ENCODE measurements at places on chromosomes 3 and 15. TPM values are rescaled to one million over a fixed set of nuclear protein-coding genes. Genes with fewer than 3 reads are reported as not detected.

FGF12 gene
- total RNA-seq, result not detected

ACAN gene
- 1,316 TPM for total RNA-seq

UROC1 gene
- not detected for total RNA-seq

MLF1 gene
- total RNA-seq, result 16.1 TPM

SLC22A13 gene
- total RNA-seq, result 0.86 TPM

SLC24A5 gene
- not detected for total RNA-seq

FAM131A gene
- 13.1 TPM for total RNA-seq

IQCF6 gene
- not detected for total RNA-seq

TLE3 gene
- 31.5 TPM for total RNA-seq

TMCC1 gene
- total RNA-seq, result 17.4 TPM

UBA7 gene
- total RNA-seq, result 49.7 TPM

ALDH1A2 gene
- 13.7 TPM for total RNA-seq

FANCD2 gene
- 19.5 TPM for total RNA-seq

ZIC1 gene
- 0.32 TPM for total RNA-seq

TRIM59 gene
- total RNA-seq, result 52.5 TPM

GOLGA8J gene
- 0.52 TPM for total RNA-seq

CLRN1 gene
- not detected for total RNA-seq

THSD4 gene
- total RNA-seq, result 5.4 TPM

TBC1D23 gene
- 102 TPM for total RNA-seq

MAP6D1 gene
- total RNA-seq, result 1.3 TPM

HIGD2B gene
- total RNA-seq, result not detected

ABHD17C gene
- 18.2 TPM for total RNA-seq

GCSAM gene
- not detected for total RNA-seq

BSN gene
- 0.26 TPM for total RNA-seq

PTPN9 gene
- 25.0 TPM for total RNA-seq

THRB gene
- 1.6 TPM for total RNA-seq

CLDN16 gene
- not detected for total RNA-seq

C2CD4A gene
- 0.26 TPM for total RNA-seq

BUB1B gene
- total RNA-seq, result 16.3 TPM

TF gene
- 0.43 TPM for total RNA-seq

SERPINI2 gene
- not detected for total RNA-seq

MKRN2OS gene
- total RNA-seq, result not detected

PPP2R3A gene
- total RNA-seq, result 32.2 TPM

CA12 gene
- total RNA-seq, result 140 TPM

GPR15 gene
- total RNA-seq, result not detected

PLSCR4 gene
- total RNA-seq, result 38.6 TPM
